ENCODE measurements at places on chromosomes 12 and 14.

DNA sequence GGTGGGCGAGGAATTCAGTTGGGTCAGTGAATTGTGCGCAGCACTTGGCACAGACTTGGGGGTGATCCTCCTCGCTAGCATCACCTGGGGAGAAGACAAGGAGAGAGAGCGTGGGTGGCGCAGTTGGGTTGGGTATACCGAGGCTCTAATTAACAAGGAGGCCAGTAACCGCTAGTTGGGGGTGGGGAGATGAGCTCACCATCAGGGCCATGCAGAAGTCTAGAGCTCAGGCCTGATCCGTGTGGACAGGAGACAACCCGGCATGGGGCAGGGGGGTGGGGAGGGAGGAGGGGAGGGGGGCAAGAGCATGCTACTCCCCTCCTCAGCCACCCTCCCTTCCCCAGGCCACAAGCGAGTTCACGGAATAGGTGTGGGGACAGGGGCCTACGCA lies 580 bp downstream of the SALL2 start:
- DNase-seq, result no peak

- DNase-seq, result no peak
Measured at GRCh38 chr14:64758691-64759554, 54.7 kb downstream of the PLEKHG3 start.

GRCh38 chr14:103404032-103404918 lies 19.1 kb downstream of the MARK3 start:
- DNase-seq, result no peak

DNA sequence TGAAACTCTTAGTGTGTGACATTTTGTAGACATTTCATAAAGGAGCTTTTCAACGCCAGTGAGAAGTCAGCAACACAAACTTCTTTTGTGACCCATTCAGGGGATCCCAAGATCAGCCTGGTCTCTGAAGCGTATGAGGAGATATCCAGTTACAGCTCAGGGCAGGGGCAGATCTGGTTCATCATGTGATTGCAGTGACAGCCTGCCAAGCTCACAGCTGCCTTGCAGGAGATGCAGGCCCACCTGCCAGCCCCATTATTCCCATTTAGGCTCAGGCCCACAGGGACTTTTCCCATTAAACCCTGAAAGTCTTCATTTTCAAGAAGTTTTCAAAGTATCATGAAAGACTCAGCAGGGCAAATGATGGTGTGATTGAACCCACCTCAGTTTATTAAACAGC lies 38.3 kb downstream of the SRGAP1 start:
- DNase-seq, result no peak

DNA sequence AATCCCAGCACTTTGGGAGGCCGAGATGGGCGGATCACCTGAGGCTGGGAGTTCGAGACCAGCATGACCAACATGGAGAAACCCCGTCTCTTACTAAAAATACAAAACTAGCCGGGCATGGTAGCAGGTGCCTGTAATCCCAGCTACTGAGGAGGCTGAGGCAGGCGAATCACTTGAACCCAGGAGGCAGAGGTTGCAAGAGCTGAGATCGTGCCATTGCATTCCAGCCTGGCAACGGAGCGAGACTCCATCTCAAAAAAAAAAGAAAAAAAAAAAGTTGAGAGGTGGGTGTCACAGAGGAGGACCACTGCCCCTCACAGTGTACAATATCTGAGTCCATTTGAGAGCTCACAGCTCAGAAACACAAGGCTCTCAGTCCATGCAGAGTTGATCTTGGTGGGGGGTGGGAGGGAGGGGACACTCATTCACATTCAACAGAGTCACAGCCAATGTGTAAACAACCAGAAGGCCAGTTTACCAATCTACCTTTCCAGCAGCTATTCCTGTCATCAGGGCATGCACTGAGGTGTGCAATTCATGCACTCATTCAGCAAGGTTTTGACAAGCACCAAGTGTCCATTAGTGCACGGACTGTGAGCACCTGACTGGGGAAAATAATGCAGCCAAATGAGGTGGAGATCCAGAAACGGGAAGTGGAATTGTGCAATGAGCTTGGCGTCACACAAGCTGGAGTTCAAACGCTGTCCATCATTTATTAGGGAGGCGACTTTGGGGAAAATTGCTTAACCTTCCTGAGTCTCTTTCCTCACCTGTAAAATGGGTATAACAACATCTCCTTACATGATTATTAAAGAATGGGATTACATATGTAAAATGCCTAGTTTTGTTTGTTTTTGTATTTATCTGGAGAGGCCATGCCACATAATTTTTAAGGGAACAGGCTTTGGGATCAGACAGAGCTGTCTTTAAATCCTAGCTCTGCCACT lies 4.4 kb upstream of the EIF5 start:
- DNase-seq, result peak; percentile 87

GRCh38 chr14:38197001-38197783 lies 10.5 kb upstream of the SSTR1 start:
- no peak for DNase-seq

DNA sequence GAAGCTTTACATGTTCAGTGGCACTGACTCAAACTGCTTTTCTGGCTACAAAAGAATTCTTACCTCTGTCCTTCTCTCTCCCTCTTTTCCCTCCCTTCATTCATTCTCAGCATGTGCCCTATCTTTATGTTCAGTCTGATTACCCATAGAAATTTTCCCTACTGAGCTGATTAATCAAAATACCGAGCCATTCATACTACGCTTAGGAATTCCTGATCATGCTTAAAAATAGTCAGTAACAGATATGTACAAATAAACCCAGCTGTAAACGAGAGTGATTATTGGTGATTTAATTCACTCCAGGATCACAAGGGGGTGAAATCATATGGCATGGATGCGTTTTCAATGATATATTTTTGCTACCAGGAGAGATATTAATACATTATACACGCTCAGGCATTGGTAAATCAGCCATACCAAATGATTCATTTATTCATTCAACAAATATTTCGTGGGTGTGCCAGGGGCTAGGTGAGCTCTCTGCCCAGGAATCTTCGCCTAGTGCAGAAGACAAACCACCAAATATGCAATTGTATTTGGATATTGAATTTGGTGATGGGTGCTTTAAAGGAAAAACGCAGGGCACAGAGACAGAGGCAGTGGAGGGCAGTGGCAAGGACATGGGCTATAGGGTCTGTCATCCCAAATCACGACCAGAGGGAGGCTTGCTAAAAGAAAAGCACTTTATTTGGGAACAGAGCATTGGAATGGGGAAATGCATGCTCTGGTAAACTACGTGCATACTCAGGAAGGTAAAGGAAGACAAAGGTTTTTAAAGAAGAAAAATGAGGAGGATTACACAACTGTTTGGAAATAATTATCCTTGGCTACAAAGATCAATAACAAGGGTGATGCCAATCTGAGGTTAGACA lies 13.9 kb upstream of the VRK1 start:
- no peak for DNase-seq

- peak; percentile 87 for DNase-seq
Measured at GRCh38 chr12:63410197-63410596, 258.1 kb downstream of the DPY19L2 start.

- no peak for DNase-seq
Measured at GRCh38 chr12:5396541-5396940, 35.4 kb upstream of the NTF3 start.

GRCh38 chr12:89857652-89858274 lies 149.1 kb upstream of the ATP2B1 start:
- no peak for DNase-seq

- DNase-seq, result no peak
Measured at GRCh38 chr14:90546767-90547166, 149.9 kb downstream of the CALM1 start.
